ENCODE measurements at places on chromosomes 2 and 18. TPM values are rescaled to one million over a fixed set of nuclear protein-coding genes. Genes with fewer than 3 reads are reported as not detected.

- DNase-seq = no peak
These were observed 23.3 kb downstream of the SPATS2L start for GRCh38 chr2:200329798-200330197.

- peak; percentile 16 for DNase-seq
These were observed 530.3 kb upstream of the FSIP2 start for GRCh38 chr2:185208261-185208660.

FOXI3 gene
- polyA plus RNA-seq = 0.09 TPM

SPR gene
- polyA plus RNA-seq = 4.4 TPM

UPP2 gene
- polyA plus RNA-seq = not detected

CD207 gene
- 0.27 TPM for polyA plus RNA-seq

- DNase-seq = peak; percentile 80
These were observed 230.4 kb upstream of the AGAP1 start for GRCh38 chr2:235263205-235264120.

DNA sequence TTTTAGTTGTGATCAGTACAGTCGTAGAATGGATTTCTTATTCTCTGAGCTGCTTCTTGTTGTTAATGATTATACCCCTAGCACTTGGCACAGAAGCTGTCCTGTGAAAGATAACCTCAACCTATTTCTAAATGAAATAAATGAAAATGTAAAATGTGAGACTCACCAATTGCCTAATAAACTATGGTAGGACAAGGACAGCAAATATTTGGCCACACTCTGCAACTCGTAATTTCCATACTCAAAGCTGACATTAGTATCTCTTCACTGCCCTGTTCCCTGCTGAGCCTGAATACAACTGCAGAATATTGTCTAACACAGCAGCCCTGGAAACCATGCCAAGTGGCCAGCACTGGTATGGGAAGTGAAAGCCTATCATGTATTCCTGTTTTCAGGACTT, 34.5 kb downstream of the TMEM182 start:
- DNase-seq = no peak

NOTO gene
- polyA plus RNA-seq = not detected

NCK2 gene
- polyA plus RNA-seq = 90.5 TPM

GRCh38 chr18:76487782-76488181, 7.3 kb downstream of the ZNF516 start:
- no peak for DNase-seq

NMUR1 gene
- 0.37 TPM for polyA plus RNA-seq

- no peak for DNase-seq
These were observed 365.5 kb downstream of the FIGN start for GRCh38 chr2:163370169-163370886.

- DNase-seq = no peak
These were observed 816.8 kb upstream of the CRIM1 start for GRCh38 chr2:35538796-35539195.

GRCh38 chr2:112239862-112240261, 15.0 kb downstream of the ZC3H8 start:
- DNase-seq = no peak

C1GALT1C1L gene
- polyA plus RNA-seq = 1.3 TPM

DNA sequence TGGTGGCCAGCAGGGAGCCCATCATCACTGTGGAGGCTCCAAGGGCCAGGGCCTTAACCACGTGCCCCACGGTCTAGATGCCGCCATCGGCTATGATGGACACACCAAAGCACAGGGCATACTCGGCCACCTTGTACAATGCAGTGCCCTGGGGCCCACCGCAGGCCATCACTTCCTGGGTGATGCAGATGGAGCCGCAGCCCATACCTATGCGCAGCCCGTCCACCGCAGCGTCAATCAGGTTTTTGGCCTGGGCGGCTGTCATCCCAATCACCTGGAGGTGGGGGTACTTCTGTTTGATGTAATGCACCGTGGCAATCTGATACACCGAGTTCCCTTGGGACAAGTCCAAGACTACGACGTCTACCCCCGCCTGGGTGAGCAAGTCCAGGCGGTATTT, 153.3 kb upstream of the ZSWIM2 start:
- DNase-seq = no peak

LIMS2 gene
- polyA plus RNA-seq = 52.6 TPM

DNA sequence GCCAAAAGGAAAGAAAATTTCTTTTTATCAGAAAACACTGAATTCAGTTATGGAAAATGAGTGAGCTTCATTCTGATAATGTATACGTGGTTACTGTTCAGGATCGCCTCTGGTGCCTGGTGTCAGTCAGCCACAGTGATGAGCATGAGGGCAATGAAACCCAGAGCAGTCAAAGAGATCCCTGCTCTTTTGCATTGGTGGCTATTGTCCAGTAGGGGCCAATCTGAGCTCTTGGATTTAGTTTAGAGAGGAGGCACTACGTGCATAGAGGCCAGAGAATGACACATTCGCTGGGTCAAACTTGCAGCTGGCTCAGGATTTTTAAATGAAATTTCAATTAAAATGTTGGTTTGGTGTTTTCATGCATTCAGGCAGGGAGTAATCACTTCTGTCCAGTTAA, 522.9 kb downstream of the TMEM182 start:
- DNase-seq = no peak

ADGRF3 gene
- 0.58 TPM for polyA plus RNA-seq

IL1B gene
- polyA plus RNA-seq = 0.76 TPM

DNA sequence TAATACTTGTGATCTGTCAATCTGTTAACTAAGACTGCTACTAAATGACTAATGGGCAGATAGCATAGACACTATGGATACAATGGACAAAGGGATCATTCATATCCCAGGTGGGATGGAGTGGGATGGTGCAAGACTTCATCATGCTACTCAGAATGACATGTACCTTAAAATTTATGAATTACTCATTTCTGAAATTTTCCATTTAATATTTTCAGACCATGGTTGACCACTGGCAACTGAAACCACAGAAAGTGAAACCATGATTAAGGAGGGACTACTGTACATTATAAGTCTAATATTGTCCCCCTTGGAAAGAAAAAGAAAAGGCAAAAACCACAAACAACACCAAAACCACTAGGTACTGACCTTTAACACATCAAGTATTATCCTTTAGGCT, 247.0 kb upstream of the SYT4 start:
- no peak for DNase-seq

DNA sequence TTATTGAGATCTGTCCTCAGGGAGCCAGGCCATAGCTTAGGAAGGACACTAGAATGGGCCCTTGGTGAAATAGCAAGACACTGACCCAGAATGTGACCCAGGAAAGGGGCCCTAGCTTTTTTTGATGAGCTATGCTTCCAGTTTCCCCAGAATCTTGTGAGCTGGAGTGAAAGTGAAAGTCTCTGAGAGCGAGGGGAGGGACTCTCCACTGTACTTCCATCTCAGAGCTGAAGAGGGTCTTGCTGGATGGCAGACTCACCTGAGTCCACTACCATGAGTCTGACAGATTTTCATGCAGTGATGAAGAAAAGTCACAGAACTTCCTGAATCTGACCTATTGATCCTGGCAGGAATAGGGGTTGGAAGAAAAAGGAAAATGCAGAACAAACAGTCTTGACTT, 3.1 kb downstream of the ARHGAP25 start:
- DNase-seq = no peak

DNA sequence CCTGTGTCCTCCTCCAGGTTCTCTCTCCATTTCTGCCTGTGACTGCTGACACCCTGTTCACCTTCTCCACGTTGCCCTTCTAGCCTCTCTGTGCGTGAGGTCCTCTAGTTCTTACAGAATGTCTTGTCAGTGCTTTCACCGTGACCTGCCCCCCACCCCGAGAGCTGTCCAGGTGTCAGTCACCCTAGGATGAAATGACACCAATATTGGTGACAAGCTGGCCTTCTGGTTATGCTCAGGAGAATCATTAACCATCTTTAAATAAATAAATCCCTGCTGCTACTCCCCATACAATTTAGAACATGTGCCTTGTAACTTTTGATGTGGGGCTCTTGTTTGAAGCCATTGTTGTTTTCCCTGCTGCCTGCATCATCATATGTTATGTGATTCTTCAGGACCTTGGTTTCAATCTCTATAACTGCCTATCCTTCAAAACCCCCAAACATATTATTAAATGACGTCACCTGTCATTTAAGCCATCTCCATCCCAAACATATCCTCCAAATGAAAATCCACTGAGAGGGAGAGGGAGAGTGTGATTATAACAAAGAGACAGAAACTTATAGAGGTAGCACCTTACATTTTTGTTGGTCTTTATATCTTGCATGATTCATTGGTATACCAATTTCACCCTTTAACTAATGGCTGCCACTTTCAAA, 496.3 kb downstream of the PARD3B start:
- DNase-seq = no peak

- no peak for DNase-seq
These were observed 34.4 kb downstream of the FLACC1 start for GRCh38 chr2:201322772-201323171.

- no peak for DNase-seq
These were observed 46.4 kb downstream of the STK25 start for GRCh38 chr2:241461693-241462677.

TFCP2L1 gene
- 0.22 TPM for polyA plus RNA-seq

ERFE gene
- 6.3 TPM for polyA plus RNA-seq

UGT1A10 gene
- not detected for polyA plus RNA-seq

DNA sequence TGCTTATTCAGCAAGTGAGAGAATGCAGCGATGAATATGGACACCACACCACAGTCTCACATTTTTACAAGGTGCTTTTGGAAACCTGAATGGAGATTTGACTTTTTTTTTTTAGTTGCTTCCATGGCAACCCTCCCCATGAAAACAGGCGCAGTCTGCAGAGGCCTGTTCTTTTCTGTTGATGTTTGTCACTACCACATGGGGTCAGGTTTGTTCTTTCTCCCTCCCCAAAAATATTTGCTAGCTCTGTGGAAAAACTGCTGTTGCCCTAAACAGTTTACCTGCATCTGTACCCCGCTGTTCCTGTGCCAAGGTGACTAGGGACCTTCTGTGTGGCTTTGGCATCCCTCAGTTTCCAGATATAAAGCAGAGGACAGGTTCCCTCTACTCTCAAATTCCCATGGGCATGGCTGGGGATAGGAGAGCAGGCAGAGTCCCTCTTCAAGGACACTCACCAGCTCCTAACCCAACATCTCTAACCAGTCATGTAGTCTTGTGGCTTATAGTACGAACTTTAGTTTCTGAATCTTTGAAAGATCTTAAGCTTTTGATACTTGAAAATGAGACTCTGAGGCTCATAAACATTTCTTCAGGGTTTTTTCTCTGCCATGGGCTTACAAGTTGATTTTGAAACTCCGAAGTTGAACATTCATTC, 14.7 kb upstream of the MAPRE2 start:
- no peak for DNase-seq

- no peak for DNase-seq
These were observed 57.9 kb upstream of the FRZB start for GRCh38 chr2:182924306-182924705.

DTNA gene
- polyA plus RNA-seq = 94.7 TPM

- no peak for DNase-seq
These were observed 7.6 kb upstream of the UXS1 start for GRCh38 chr2:106201661-106202060.

- no peak for DNase-seq
These were observed 122.4 kb downstream of the LNPK start for GRCh38 chr2:175879679-175880078.

DNA sequence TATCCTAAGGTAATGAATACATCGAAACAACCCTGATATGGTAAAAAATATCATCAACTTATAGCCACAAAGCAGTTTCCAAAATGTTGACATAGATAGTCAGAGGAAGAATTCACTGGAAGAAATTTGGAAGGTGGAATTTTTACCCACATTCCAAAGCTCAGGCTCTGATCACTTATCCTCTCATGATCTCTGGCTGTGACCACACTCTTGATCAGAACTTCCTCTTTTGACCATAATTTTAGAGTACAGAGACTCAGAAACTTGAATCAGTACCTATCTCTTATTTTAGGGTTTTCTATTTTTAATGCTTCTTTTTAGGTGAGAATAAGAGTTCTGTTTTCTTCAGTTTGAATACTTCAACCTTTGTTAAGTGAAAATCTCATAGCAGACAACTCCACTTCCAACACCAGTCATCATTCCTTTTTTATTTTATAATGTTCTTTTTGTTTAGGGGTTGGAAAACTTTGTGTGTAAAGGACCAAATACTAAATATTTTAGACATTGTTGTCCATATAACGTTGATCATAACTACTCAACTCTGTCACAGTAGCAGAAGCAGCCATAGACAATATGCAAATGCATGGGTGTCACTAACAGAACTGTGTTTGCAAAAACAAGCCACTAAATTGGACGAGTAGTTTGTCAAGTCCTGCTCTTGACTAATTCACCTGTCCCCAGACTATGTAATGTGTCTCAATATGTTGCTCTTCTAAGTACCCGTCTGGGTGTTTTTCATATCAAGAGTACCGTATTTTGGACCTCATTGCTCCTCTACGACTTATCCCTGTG, 891.6 kb upstream of the CRIM1 start:
- no peak for DNase-seq
